CD8-positive, alpha-beta memory T cell (primary cell): ENCODE measurements at places on chromosomes 16 and 17.

DNA sequence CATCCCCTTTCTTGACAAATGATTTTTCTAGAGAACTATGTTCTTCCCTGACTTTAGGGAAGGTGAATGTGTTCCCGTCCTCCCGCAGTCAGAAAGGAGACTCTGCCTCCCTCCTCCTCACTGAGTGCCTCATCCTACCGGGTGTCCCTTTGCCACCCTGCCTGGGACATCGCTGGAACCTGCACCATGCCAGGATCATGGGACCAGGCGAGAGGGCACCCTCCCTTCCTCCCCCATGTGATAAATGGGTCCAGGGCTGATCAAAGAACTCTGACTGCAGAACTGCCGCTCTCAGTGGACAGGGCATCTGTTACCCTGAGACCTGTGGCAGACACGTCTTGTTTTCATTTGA, 7.4 kb downstream of the NAT9 start:
- DNase-seq: no peak

DNA sequence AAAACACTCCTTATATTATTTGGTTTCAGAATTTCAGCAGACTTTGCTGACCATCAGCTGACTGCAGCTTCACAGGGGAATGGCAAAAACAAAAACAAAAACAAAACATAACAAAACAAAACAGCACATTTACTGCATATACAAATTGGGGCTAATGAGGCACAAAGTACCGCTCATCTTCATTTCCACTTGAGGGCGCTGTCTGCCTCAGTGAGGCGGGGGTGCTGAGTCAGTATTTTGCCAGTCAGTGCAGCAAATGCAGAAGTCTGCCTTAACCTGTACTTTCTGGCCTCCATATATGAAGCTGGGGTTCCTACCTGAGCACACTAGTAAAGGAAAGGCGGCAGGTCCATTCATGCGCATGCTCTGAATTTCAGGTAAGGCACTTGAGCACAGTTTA, 13.5 kb upstream of the DYNLRB2 start:
- peak; percentile 9 for DNase-seq

GRCh38 chr16:87851141-87851587, 18.1 kb downstream of the SLC7A5 start:
- DNase-seq: no peak

DNA sequence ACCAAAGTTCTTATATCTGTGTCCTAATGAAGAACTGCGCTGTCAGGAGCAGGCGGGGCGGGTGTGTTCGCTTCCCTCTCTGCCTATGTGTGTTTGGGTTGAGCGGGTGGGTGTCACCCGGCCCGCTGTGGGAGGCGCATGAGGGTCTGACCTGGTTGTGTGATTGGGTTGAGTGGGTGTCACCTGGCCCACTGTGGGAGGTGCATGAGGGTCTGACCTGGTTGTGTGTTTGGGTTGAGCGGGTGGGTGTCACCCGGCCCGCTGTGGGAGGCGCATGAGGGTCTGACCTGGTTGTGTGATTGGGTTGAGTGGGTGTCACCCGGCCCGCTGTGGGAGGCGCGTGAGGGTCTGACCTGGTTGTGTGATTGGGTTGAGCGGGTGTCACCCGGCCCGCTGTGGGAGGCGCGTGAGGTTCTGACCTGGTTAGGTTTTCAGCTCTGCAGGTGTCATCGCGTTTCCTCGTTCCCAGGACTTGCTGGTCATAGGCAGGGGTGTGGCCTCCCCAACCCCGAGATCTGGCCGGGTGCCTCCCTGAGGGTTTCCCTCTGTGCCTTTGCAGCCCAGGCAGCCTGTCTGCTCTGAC, 69.6 kb upstream of the ZNF750 start:
- peak; percentile 82 for DNase-seq

GRCh38 chr17:79870540-79870939, 31.3 kb upstream of the CBX4 start:
- no peak for DNase-seq

- no peak for DNase-seq
Observed at GRCh38 chr17:79843474-79843815, 4.2 kb upstream of the CBX4 start.

DNA sequence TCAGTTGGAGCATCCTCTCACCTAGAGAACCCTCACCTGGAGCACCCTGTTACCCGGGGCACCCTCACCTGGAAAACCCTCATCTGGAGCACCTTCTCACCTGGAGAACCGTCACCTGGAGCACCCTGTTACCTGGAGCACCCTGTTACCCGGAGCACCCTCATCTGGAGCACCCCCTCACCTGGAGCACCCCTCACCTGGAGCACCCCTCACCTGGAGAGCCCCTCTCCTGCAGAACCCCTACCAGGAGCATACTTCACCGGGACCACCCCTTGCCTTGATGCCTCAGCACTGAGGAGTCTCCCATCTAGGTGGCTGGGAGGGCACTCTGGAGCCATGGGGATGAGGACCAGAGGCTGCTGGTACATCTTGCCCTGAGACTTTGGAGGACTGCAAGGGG, 3.4 kb upstream of the FBXL16 start:
- no peak for DNase-seq

DNA sequence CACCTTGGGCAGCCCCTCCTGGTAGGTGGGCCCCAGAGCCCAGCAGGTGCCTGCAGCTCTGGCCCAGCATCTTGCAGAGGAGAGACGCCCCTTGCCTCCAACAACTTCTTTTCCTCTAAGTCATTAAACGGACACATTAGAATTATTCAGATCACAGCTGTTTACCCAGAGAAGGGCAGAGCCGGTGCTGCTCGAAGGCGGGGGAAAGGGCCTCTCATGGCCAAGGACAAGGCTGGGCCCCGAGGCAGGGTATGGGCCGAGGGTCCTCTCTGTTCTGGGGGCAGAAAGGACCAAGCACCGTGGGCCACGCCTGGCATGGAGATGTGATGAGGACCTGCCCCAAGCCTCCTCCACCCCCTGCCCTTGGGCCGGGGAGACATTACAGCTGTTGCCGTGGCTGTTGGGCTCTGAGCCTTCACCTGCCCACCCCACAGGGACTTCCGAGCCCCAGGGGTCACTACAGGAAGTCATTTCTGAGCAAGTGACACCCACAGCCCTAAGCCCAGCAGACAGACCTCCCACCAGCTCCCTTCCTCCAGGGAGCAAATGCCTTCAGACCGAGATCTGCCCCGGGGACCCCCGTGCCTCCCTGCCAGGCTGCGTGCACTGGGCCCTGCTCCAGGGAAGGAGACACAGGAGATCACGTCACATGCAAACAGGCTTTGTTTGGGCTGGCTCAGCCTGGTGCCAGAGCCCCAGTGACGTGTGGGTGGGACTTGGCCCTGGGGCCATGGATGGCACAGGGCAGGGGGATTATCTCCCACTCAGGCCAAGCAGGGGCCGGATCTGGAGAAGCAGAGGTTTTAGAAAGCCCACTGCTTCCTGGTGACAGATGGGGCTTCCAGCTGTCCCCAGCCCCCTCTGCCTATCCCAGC, 699 bp upstream of the PVALEF start:
- DNase-seq: no peak

GRCh38 chr16:67398546-67399217, 5.4 kb upstream of the TPPP3 start:
- no peak for DNase-seq

- DNase-seq: no peak
Observed at GRCh38 chr17:47643116-47643515, 6.6 kb upstream of the KPNB1 start.

DNA sequence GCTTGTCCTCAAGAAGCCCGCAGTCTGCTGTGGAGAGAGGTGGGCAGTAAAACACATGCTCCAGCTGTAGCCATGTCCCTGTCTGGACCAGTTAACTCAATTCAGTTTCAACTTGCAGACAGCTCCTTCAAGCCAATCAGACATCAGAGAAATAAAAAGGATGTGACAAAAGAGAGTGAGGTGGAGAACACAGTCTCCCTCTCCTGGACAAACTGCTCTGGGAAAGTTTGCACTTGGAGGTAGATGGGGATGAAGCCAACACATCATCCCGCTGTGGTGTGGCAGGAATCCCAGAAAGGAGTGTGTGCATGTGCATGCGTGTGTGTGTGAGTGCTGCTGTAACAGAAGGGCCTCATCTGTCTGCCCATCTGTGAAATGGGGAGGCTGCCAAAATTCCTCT, 358.6 kb upstream of the ASIC2 start:
- no peak for DNase-seq

DNA sequence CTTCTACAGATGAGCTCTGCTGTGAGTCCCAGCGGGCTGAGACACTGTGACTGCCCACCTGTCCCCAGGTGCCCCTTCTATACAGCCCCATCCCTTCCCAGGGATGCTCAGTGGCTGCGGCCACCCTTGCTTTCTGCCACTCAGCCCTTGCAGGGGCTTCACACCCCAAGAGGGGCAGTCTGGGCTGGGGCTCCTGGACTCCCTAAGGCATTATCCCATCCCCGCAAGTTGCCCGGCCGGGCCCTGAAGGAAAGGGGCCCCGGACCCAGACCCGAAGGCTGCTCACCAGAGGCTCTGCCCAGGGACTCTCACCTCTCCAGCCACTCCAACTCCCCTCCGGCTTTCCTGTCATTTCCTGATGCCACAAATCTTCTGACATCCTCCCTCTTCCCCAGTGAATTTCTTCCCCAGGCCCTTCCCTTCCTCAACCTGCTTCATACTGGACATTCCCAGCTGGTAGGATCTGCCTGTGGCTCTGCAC, 88.5 kb upstream of the TOB1 start:
- no peak for DNase-seq
